ENCODE measurements at places on chromosomes 13 and 19.
A peak's percentile ranks its signal among the peaks of the same experiment; 100 is the strongest.

DNA sequence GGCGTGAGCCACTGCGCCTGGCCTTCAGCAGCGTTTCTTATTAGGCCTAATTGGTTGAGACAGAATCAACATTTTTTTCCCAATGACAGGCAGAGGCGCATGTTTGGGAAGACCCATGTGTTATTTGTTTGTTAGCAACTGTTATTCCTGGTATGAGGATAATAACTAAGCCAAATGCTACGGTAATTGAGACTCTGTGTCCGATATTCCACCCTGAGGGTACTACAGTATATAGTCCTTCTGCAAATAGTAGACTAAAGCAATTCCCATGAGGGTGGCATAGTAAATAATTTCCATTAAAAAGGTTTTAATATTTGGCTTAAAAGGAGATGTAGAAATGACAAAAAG lies 18.4 kb upstream of the CCL25 start:
- no peaks in the 10 kb centered on the region for H3K36me3 ChIP-seq
- no peak for DNase-seq
- peak overlapping the region; percentile 68 for H3K27ac ChIP-seq
- H3K4me1 ChIP-seq = no peaks in the 10 kb centered on the region
- no peaks in the 10 kb centered on the region for H3K27me3 ChIP-seq

DNA sequence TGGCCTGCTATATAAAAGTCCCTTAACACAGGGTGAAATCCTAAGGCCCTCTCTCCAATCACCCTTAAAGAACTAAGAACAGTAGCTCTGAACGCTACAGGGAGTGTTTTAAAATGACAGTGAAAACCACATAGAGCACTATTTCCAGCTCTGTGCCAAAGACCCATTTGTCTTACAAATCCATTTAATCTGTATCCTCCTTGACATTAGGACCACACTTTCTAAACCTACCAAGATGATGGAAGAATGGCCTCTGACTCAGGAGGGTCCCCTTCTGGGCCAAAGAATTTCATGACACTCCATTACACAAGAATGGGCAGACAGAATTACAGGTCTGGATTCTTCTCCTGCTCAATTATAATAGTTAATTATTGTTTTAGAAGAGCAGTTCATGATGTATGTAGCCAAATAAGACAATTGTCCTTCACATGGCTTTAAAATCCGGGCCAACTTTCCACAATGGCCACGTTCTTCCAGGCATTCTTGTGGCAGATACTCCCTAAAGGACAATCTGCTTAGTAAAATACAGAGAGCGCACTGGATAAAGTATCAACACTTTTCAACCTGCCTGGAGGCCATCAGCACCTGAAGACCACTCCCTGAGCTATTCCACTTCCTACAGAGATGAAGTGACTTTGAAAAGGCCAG lies 61.0 kb downstream of the STK24 start:
- no peak overlapping the region for H3K27ac ChIP-seq
- H3K4me1 ChIP-seq = peaks cover 48% of the 10 kb centered on the region
- no peak overlapping the region for H3K4me3 ChIP-seq
- H3K27me3 ChIP-seq = no peaks in the 10 kb centered on the region
- no peaks in the 10 kb centered on the region for H3K36me3 ChIP-seq

DNA sequence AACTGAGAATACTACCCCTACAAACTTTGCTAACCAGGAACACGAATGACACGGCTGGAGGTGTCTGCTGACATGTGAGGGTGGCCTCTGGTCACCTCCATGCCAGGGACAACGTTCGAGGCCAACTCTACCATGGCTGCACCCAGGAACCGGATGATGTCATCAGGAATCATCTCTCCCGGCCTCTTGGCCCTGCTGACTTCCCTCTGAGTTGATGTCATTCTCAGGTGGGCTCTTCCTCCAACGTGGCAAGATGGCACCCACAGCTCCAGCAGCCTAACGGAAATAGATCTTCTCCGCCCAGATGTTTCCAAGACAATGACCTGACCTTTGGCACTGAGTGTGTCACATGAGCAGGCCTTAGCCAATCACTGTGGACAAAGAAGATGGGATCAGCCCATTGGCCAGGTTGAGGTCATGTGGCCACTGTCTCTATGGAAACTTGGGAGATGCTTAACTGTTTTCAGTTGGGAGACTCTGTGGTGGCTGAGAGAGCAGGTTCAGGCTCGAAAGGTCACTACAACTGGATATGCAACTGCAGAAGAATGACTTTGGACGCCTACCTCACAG lies 15.0 kb downstream of the MBD3L2B start:
- no peak for DNase-seq
- H3K27ac ChIP-seq = no peak overlapping the region
- peaks cover 22% of the 10 kb centered on the region for H3K4me1 ChIP-seq
- no peak overlapping the region for H3K4me3 ChIP-seq
- no peaks in the 10 kb centered on the region for H3K36me3 ChIP-seq
- H3K27me3 ChIP-seq = no peaks in the 10 kb centered on the region

- DNase-seq = no peak
- no peak overlapping the region for H3K4me3 ChIP-seq
- no peaks in the 10 kb centered on the region for H3K4me1 ChIP-seq
- no peaks in the 10 kb centered on the region for H3K36me3 ChIP-seq
Measured at GRCh38 chr13:60753641-60754040, 356.6 kb downstream of the TDRD3 start.

DNA sequence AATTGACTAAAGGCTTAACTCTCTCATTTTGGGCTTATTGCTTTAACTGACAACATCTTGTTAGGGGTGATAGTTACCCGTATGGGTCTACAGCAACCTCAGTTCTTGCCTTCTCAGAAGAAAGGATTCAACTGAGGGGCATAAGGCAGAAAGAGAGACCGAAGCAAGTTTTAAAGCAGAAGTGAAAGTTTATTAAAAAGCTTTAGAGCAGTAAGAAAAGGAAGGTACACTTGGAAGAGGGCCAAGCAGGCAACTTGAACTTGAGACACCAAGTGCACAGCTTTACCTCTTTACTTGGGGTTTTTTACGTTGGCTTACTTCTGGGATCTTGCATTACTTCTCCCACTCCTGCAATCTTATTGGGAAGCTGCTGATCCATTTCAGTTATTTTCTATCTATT lies 246.9 kb upstream of the PRR20A start:
- H3K27me3 ChIP-seq = no peaks in the 10 kb centered on the region
- H3K36me3 ChIP-seq = no peaks in the 10 kb centered on the region
- no peak for DNase-seq
- H3K4me1 ChIP-seq = no peaks in the 10 kb centered on the region
- H3K27ac ChIP-seq = no peak overlapping the region

DNA sequence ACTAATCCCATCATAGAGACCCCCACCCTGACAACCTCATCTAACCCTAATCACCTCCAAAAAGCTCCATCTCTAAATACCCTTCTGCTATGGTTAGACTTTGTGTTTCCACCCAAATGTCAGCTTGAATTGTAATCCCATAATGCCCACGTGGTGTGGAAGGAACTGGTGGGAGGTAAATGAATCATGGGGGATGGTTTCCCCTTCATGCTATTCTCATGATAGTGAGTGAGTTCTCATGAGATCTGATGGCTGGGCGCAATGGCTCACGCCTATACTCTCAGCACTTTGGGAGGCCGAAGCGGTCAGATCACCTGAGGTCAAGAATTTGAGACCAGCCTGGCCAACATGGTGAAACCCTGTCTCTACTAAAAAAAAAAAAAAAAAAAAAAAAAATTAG lies 2.6 kb downstream of the VMAC start:
- H3K4me3 ChIP-seq = no peak overlapping the region
- DNase-seq = no peak
- no peaks in the 10 kb centered on the region for H3K36me3 ChIP-seq
- no peaks in the 10 kb centered on the region for H3K27me3 ChIP-seq
- peaks cover 22% of the 10 kb centered on the region for H3K4me1 ChIP-seq

GRCh38 chr19:44575116-44575700 lies 38.2 kb upstream of the IGSF23 start:
- no peak overlapping the region for H3K4me3 ChIP-seq
- H3K36me3 ChIP-seq = no peaks in the 10 kb centered on the region
- H3K27me3 ChIP-seq = no peaks in the 10 kb centered on the region
- no peak overlapping the region for H3K27ac ChIP-seq
- no peak for DNase-seq
- H3K4me1 ChIP-seq = no peaks in the 10 kb centered on the region

DNA sequence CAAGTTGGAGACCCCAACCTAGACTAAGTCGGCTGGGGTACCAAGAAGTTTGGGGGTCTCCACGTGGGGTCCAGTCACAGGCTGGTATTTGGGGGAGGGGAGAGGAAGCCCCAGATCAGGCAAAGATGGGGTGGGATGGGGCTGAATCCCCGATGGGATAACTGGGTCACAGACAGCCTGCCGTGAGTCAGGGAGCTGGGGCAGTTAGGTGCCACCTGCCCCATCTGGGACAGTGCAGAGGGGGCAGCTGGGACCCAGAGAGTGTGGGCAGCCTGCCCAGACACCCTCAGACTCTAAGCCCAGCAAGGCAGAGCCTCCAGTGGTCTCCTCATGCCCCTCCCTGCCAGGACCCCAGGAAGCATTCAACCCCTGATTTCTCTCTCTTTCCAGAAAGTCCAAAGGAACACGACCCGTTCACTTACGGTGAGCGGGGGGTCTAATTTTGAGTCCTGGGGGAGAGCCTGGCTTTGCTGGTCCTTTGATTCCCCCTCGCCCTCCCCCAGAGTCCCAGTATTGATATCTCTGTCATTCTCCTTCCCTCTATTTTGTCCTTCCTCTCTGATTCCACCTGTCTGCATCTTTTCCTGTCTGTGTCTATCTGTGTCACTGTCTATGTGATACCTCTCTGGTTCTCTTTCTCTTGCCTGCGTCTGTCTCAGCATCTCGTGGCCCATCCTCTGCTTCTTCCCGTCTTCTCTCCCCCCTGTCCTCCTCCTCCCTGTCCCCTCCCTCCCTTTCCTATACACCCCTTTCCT lies 1.8 kb downstream of the FXYD1 start:
- no peaks in the 10 kb centered on the region for H3K36me3 ChIP-seq
- no peak overlapping the region for H3K4me3 ChIP-seq
- H3K27ac ChIP-seq = no peak overlapping the region
- DNase-seq = no peak
- H3K27me3 ChIP-seq = no peaks in the 10 kb centered on the region
- H3K4me1 ChIP-seq = peaks cover 40% of the 10 kb centered on the region

- H3K27me3 ChIP-seq = no peaks in the 10 kb centered on the region
- no peaks in the 10 kb centered on the region for H3K4me1 ChIP-seq
- no peak overlapping the region for H3K27ac ChIP-seq
- H3K4me3 ChIP-seq = no peak overlapping the region
- H3K36me3 ChIP-seq = no peaks in the 10 kb centered on the region
Measured at GRCh38 chr13:71624653-71625600, 242.1 kb downstream of the DACH1 start.

DNA sequence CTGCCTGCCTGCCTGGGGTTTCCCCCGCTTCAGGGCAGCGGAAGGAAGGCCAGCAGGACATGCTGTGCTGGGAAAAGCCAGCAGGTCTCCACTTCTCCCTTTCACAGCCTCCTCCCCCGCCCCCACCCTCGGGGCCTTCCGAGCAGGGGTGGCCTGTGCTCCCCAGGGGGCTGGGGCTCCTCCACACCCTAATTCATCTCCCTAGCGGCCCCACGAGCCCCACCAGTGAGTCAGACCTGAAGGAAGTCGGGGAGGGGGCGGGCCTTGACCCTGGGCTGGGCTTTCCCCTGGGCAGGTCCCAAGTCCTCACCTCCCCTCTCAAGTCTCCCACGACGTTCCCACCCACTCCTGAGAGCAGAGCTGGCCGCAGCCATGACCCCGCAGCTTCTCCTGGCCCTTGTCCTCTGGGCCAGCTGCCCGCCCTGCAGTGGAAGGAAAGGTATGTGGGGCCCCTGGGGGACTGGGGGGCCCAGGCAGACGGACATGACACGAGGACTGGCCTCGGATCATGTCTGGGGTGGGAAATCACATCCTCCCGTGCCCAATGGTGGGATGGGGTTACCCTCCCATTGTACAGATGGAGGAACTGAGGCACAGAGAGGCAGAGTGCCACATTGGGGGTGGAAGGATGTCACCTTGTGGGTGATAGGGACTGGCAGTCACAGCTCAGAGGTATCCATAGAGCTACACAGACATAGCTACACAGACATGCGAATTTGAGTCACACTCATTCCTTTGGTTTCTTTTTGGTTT lies at the start of gene EBI3:
Gene EBI3 (plus strand): TSS at position 345 of the 753 bp plus-strand sequence. CDS start 28 bp downstream, at position 373.
- no peak within 1 kb of the TSS for H3K27ac ChIP-seq
- no peak within 1 kb of the TSS for H3K4me3 ChIP-seq
- H3K27me3 ChIP-seq = peaks cover 17% of the 10 kb centered on the region
- H3K4me1 ChIP-seq = no peaks in the 10 kb centered on the region
- H3K36me3 ChIP-seq = no peaks in the 10 kb centered on the region
- no peak for DNase-seq

GRCh38 chr19:58559275-58560006 lies 1.0 kb upstream of the UBE2M start:
- H3K27ac ChIP-seq = peak overlapping the region; percentile 99
- H3K4me1 ChIP-seq = peaks cover 61% of the 10 kb centered on the region
- H3K4me3 ChIP-seq = peak overlapping the region; percentile 100
- peak; percentile 47 for DNase-seq

DNA sequence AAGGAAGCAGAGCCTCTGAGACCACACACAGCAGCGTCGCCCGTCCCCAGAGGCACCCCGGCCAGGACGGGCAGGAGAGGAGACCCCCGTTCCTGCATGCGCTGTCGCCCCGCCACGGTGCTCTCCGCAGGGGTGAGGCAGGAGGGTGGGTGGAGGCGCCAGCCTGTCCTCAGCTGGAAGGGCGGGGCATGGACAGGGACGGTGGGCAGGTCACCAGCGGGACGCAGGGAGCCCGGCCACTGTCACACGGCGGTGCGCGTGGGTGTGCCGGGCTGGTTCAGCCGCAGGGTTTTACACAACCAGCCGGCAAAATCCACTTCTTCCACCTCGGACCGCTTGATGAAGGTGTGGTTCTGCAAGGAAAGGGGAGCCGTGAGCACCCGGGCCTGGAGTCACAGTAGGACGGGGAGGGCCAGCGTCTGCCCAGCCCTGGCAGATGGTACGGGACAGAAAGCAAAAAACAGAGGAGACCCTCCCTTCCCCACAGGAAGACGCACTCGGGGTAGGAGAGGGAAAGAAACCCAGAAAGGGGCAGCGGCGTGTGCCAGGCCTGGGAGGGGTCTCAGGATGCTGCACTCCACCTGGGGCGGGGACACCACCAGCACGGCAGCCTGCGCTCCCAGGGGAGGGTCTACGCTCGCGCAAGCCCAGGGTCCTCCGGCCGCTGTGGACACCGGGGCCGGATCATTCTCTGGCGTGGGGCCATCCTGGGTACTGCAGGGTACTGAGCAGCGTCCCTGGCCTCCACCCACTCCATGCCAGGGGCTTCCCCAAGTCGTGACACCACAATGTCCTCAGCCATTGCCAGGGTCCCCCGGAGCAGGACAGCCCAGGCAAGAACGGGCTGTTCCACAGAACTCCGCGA lies 23.9 kb upstream of the ZBTB7A start:
- no peak overlapping the region for H3K27ac ChIP-seq
- H3K4me3 ChIP-seq = no peak overlapping the region
- H3K4me1 ChIP-seq = peaks cover 41% of the 10 kb centered on the region
- no peaks in the 10 kb centered on the region for H3K36me3 ChIP-seq

- no peak overlapping the region for H3K27ac ChIP-seq
- H3K4me3 ChIP-seq = no peak overlapping the region
- H3K27me3 ChIP-seq = peaks cover 4% of the 10 kb centered on the region
Measured at GRCh38 chr19:42386974-42387707, 3.0 kb downstream of the CNFN start.
